ENCODE measurements at places on chromosomes 12 and 14. TPM values are rescaled to one million over a fixed set of nuclear protein-coding genes. Genes with fewer than 3 reads are reported as not detected.

- no peak overlapping the region for H3K27ac ChIP-seq
- no peak overlapping the region for H3K4me3 ChIP-seq
- no peaks in the 10 kb centered on the region for H3K27me3 ChIP-seq
- H3K4me1 ChIP-seq = no peaks in the 10 kb centered on the region
Measured at GRCh38 chr12:31205054-31205453, 120.9 kb downstream of the SINHCAF start.

DNA sequence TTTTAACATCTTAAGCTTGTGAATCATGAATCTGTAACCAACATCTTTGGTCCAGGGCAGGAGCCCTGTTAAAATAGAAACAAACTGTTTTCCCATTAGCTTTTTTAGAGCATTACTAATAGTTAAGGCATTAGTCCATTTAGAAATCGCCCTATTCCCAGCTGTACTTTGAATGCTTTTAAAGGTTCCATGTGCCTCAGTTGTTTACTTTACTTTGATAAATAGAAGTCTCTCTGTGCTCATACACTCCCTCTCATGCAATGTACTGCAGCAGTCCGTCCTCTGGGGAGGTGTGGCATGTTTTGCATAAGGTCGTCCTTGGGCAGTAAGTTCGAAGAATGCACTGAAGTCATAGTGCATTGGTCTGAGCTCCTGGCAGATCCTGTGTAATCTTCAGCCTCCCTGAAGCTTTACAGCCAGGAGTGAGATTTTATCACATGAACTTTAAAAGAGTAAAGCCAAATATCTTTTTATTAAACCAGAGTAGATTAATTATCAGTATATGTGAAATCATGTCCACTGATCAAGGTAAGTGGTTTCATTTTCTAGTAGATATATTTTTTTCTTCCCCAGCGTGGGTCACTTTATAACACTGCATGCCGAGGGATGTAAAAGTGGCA, 134.7 kb downstream of the FGD4 start:
- H3K27me3 ChIP-seq = no peaks in the 10 kb centered on the region
- H3K36me3 ChIP-seq = no peaks in the 10 kb centered on the region
- H3K27ac ChIP-seq = peak overlapping the region; percentile 74
- peak overlapping the region; percentile 48 for H3K4me3 ChIP-seq
- H3K4me1 ChIP-seq = peaks cover 6% of the 10 kb centered on the region

GRCh38 chr14:86646696-86647690, 1117.0 kb downstream of the FLRT2 start:
- H3K36me3 ChIP-seq = no peaks in the 10 kb centered on the region
- no peak for DNase-seq
- H3K27me3 ChIP-seq = no peaks in the 10 kb centered on the region
- H3K4me3 ChIP-seq = no peak overlapping the region

- no peaks in the 10 kb centered on the region for H3K4me1 ChIP-seq
- H3K27me3 ChIP-seq = no peaks in the 10 kb centered on the region
- no peaks in the 10 kb centered on the region for H3K36me3 ChIP-seq
Measured at GRCh38 chr14:104432611-104433231, 146.8 kb upstream of the C14orf180 start.

GRCh38 chr14:106203438-106203837, 677.1 kb downstream of the TMEM121 start:
- H3K36me3 ChIP-seq = no peaks in the 10 kb centered on the region
- no peak overlapping the region for H3K4me3 ChIP-seq
- H3K4me1 ChIP-seq = no peaks in the 10 kb centered on the region
- no peak overlapping the region for H3K27ac ChIP-seq
- no peaks in the 10 kb centered on the region for H3K27me3 ChIP-seq

GRCh38 chr12:32493282-32493681, 93.9 kb downstream of the FGD4 start:
- no peak overlapping the region for H3K4me3 ChIP-seq
- H3K27me3 ChIP-seq = no peaks in the 10 kb centered on the region
- no peaks in the 10 kb centered on the region for H3K36me3 ChIP-seq
- H3K4me1 ChIP-seq = no peaks in the 10 kb centered on the region
- no peak overlapping the region for H3K27ac ChIP-seq
- no peak for DNase-seq

DNA sequence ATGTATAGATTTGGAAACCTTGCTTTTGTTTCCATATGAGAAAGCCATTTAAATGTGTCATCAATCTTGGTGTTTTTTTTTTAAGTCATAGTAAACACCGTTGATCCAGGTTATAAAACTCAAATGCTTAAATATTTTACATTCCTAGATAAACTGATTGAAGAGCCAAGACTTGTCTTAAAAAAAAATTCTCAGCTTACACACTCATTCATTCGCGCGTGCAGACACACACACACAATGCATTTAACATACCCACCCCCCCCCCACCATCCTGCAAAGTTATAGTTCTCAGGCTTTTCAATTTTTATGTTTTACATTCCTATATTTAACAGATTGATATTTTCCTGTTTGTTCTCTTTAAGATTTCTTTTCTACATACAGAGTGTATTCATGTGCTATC, 536.4 kb downstream of the PRKD1 start:
- no peak overlapping the region for H3K4me3 ChIP-seq
- no peak for DNase-seq
- H3K36me3 ChIP-seq = no peaks in the 10 kb centered on the region
- H3K27me3 ChIP-seq = no peaks in the 10 kb centered on the region

DNA sequence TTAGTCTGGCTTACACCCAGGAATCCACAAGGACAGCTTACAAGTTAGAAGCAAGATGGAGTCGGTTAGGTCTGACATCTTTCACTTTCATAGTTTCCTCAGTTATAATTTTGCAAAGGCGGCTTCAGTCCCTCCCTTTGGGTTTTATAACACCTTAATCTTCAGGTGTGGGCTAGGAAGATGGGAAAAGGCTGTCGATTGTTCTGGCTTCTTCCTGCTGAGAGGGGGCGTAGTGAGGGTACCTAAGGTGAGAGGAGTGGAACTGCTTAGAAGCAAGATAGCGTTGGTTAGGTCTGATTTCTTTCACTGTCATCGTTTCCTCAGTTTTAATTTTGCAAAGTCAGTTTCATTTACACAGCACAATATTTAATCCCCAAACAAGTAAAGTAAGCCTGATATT, 10.1 kb downstream of the A2ML1 start:
- DNase-seq = no peak
- H3K36me3 ChIP-seq = no peaks in the 10 kb centered on the region
- H3K4me3 ChIP-seq = no peak overlapping the region
- no peak overlapping the region for H3K27ac ChIP-seq
- H3K4me1 ChIP-seq = no peaks in the 10 kb centered on the region

GRCh38 chr12:49974231-49974675, 1.5 kb downstream of the AQP6 start:
- H3K27me3 ChIP-seq = no peaks in the 10 kb centered on the region
- no peaks in the 10 kb centered on the region for H3K4me1 ChIP-seq
- DNase-seq = peak; percentile 78
- peak overlapping the region; percentile 27 for H3K27ac ChIP-seq

DNA sequence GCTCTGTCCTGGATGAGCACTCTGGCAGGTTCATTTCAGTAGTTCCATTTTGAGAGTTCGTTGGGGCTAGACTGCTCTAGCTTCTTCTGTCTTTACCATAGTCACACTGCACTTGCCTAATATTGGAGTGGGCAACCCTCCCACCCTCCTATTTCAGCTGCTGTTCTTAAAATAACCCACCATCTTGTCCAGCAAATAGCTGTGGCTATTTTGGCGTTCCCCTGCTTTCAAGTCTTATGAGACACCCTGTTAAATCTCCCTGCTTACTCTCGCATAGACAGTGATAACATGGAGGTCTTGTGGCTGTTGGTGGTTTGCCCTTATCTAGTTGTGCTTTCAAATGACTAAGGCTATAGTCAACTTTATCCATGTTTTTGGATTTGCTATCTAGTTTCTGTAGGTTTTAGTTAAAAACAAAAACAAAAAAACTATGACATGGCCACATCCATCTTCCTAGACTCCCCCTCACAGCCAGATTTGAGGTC, 65.5 kb downstream of the LRP6 start:
- DNase-seq = no peak
- H3K27me3 ChIP-seq = no peaks in the 10 kb centered on the region
- no peak overlapping the region for H3K4me3 ChIP-seq
- peaks cover 14% of the 10 kb centered on the region for H3K36me3 ChIP-seq
- no peak overlapping the region for H3K27ac ChIP-seq
- no peaks in the 10 kb centered on the region for H3K4me1 ChIP-seq

DNA sequence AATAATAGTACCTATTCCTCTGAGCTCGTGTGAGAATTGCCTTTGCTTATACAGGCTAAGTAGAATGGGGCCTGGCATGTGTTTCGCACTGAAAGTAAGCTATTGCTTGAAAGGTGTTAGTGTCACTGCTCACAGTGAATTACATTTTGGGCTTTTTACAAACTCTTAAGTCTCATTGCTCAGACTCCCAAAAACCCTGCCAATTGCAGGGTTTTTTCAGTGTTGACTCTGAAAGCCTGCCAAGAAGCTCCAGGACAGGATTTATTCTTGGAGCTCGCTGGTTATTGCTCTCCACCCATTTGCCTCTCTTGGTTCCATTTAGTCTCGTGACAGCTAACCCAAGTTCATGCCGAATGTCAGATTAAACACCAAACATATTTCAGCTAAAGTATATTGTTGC, 39.8 kb downstream of the NOPCHAP1 start:
- peaks cover 22% of the 10 kb centered on the region for H3K4me1 ChIP-seq
- peak overlapping the region; percentile 81 for H3K27ac ChIP-seq
- no peaks in the 10 kb centered on the region for H3K27me3 ChIP-seq
- H3K36me3 ChIP-seq = no peaks in the 10 kb centered on the region
- no peak overlapping the region for H3K4me3 ChIP-seq
- DNase-seq = peak; percentile 88

DNA sequence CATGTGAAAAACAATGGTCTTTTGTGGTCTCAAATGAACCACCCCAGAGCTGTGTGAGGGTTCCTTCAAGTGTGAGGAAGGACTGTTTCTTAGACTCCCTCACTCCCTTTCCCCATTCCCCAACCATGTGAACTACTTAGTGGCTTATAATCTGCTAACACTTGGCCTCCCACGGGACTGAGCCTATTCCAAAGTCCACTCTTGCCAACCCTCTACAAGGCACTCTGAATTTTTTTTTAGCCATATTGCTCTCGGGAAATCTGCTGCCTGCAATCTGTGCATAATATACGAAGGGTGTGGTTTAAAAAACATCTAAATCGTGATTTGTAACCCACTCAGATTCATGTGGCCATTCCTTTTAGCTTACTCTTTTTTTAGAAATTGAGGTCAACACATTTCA, 2.6 kb downstream of the SVOP start:
- H3K4me1 ChIP-seq = no peaks in the 10 kb centered on the region
- no peak for DNase-seq
- no peak overlapping the region for H3K4me3 ChIP-seq
- no peak overlapping the region for H3K27ac ChIP-seq
- no peaks in the 10 kb centered on the region for H3K36me3 ChIP-seq

DNA sequence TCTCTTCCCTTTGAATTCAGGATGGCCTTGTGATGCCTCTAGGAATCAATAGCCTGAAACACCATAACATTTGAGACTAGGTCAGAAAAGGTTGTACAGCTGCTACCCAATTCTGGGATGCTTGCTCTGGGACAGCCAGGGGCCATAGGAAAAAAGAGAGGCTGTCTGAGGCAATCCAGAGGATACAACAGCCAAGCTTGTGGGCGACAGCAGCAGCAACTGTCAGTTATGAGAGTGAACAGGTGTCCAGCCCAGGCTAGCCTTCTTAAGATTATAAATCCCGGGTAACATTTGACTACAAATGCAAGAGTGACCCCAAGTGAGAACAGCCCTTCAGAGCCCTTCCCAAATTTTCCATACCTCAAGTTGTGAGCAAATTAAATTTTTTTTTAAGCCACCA, 11.1 kb downstream of the DCN start:
- H3K27ac ChIP-seq = no peak overlapping the region
- DNase-seq = no peak
- H3K27me3 ChIP-seq = no peaks in the 10 kb centered on the region
- H3K36me3 ChIP-seq = no peaks in the 10 kb centered on the region
- H3K4me3 ChIP-seq = no peak overlapping the region

DNA sequence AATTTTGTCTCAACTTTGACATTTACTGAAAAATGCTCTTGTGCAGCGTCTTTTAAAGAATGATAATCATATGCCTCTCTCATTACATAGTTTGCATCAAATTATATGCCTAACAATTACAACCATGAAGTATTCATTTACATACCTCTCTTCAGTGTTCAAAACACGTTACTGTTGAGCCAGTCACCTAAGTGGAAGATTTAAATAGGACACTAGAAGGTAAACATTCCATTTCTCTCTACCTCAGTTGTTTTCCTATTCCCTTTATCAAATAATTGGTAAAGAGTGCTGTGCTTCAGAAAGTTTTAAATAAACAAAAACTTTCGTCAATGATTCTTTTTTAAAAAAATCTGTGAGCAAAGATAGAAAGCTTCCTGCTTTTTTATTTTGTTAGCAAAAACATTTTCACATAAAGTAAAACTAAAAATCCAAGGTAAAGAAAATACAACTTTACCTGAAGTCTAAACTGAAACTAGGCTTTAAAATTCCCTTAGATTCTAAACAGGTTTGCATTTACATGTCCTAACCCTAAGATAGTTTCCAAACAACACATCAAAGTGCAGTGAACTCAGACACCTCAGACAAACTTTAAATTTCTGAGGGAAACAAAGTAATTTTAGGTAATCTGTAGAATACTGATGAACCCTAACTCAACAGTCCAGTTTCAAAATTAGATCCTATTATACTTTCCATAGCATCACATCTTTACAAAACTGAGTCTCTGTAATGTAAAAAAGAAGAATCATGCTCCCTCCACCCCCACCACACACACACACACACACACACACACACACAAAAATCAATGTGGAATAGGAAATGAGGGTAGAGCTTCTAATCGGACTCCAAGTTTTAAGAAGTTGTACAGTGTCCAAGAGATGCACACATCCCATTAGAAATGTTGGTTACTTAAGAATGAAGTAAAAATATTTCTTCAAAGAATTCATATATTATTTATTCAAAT, 46.2 kb downstream of the PAWR start:
- H3K4me1 ChIP-seq = no peaks in the 10 kb centered on the region
- no peak overlapping the region for H3K27ac ChIP-seq
- H3K27me3 ChIP-seq = no peaks in the 10 kb centered on the region
- H3K4me3 ChIP-seq = no peak overlapping the region
- H3K36me3 ChIP-seq = no peaks in the 10 kb centered on the region
- DNase-seq = no peak

DNA sequence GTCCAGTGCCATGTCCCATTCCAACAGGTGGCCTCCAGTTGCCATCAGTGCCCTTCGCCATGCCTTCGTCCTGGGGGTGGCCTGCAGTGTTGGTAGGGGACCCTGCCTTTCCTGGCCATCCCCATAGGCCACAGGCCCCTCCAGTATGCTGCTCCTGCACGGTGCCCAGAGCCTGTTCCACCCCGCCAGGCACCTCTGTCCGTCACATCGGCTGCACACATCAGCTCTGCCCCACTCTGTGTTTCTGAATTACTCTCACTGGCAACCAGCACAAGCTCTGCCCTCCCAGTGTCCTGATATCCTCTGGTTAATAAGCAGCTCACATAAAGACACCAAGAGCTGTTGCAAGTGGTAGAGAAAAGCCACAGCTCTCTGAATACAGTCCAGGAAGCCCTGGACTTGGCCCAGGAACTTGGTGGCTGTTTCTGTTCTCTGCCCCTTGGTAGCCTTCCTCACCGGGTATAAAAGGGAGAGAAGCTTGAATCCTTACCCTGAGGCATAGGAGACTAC, 31.3 kb upstream of the ATP2A2 start:
- H3K27ac ChIP-seq = peak overlapping the region; percentile 69
- no peaks in the 10 kb centered on the region for H3K36me3 ChIP-seq
- H3K27me3 ChIP-seq = no peaks in the 10 kb centered on the region
- DNase-seq = peak; percentile 58

CHGA gene
- 0.32 TPM for total RNA-seq

RNASE1 gene
- total RNA-seq = 515 TPM

ARHGDIB gene
- 87.1 TPM for total RNA-seq

GYS2 gene
- total RNA-seq = not detected

TMPO gene
- total RNA-seq = 80.6 TPM

LRFN5 gene
- total RNA-seq = 0.11 TPM
